Glomerular endothelial cell (primary cell): ENCODE measurements at places on chromosomes 1 and 21.

DNA sequence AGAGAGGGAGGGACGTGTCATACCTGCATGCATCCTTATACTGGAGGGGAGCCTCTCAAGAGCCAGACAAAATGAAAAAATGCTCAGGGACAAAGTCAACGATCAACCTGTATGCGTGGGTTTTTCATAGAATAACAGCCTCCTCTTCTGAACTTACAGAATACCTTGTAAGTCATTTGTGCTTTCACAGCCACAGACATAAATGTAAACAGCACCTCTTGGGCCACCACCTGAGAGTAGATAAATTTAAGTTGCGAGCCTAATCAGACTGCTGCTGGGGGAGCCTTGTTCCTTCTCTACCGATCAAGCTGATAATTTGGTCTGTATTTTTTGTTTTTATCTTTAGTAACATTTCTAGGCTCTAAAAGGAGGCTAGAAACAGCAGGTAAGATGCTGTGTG lies 223.1 kb downstream of the KIF26B start:
- no peak for DNase-seq

DNA sequence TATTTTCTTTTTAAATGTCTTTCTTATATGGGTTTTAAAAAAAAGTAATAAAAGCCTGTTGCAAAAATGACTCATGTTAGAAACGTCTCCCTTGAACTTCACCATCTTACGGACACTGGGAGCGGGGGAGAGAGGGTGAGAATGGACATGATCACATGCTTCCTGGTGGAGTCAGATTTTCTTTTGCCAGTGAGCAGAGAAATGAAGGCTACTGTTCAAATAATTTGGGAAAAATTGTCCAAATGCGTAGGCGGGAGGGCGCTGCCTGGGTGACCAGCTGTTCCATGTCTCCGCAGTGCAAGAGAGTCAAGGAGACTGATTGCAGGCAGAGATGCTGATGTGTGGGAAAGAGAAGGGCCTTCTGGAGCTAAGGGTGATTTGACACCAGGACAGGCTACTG lies 23.1 kb downstream of the EIF2D start:
- DNase-seq: no peak

- DNase-seq: no peak
Measured at GRCh38 chr1:209107535-209107934, 476.0 kb upstream of the CAMK1G start.

- DNase-seq: no peak
Measured at GRCh38 chr1:233224311-233224710, 71.2 kb downstream of the PCNX2 start.

DNA sequence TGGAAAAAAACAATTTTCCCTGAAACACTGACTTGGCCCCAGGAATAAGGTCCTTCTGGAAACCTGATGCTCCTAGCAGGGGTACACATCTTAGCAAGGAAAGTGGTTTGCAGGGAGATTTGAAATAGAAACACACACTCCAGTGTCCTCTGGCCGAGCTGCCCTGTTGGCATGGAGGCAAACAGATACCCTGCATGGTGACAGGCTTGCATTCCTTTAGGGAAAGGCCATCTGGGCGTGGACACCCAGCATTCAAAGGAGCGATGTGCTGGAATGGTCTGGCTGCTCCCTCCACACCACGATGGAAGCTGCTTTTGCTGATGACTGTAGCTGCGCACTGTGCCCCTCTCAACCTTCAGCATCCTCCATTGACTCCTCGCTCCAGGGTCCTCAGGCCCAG lies 41.5 kb upstream of the BCAR3 start:
- no peak for DNase-seq

- no peak for DNase-seq
Measured at GRCh38 chr1:78132174-78132947, 86.6 kb downstream of the GIPC2 start.

GRCh38 chr1:220045356-220046051 lies 801 bp downstream of the EPRS1 start:
- DNase-seq: no peak

DNA sequence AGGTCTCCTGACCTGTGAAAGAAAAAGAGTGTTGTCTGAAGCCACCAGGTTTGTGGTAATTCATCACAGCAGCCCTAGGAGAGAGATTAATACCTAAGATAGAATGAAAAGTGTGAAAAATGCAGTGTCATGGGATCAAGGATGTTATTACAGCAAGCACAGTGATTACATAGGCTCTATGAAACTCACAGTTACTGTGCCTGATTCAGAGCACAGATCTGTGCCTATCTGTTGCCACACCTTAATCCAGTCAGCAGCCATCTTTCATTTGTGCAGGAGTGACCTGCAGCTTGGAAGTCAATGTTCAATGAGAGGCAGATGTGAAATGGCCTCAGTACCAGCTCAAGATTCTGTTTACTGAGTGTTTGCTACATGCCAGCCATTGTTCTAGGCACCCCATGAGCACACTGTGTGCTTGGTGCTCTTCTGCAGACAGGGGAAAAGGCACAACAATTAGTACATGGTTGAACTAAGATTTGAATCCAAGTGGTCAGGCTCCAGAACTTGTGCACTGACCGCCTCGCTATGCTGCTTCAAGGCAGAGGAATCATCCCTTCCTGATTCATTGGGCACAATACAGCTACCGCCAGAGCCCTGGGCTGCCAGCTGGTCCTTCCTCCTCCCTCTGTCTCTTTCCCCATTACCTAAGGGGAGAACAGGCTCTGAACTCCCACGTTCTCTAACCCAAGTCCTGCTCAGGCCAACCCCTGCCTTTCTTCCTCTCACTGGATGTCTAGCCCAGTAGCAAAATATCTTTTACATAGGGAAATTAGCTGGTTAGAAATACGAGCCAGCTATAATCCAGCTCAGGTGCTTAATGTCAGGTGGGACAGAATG lies 56.3 kb upstream of the NEK2 start:
- DNase-seq: no peak

DNA sequence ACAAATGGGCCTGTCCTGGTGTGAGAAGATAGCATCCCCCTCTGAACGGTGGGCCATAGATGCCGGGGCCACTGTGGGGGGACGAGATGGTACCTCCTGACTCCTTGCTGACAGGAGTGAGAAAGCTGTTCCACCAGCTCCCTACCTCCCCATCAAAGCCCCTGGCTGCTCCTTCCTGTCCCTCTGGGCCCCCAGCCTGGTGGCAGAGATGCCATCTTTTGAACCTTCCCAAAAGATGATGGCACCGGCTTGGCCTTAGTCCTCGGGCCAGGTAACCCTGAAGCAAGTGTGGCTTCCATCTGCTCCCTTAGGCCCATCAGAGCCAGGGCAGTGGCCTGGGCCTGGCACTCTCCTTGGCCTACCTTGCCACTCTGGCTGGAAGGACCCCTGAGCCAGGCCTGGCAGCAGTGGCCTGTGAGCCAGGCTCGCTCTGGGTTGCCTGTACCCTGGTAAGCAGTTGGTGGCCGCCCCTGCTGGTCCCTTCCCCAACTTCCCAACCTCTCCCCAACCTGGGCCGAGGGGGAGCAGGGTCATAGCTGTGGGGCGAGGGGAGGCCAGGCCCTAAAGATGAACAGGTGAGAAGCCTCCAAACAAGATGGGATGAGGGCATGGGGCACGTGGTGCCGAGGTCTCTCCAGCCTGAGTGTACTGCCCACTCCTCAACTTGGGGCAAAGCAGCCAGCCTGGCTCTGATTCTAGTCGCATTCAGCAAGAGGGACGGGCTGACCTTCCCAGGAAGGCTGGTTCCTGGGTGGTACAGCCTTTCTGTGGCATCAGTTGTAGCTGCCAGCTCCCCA lies 34.7 kb downstream of the ZBTB17 start:
- DNase-seq: no peak

GRCh38 chr1:113931451-113931851 lies 2.3 kb downstream of the HIPK1 start:
- no peak for DNase-seq
